Stimulated activated CD4-positive, alpha-beta T cell treated with anti-CD3 and anti-CD28 coated beads, Interleukin-4, amount 100 ng/mL, for 4 hours (primary cell): ENCODE measurements at places on chromosomes 6 and 20.

- DNase-seq, result no peak
Observed at GRCh38 chr6:34673064-34673463, 23.5 kb downstream of the ILRUN start.

GRCh38 chr20:17273717-17274116 lies 46.9 kb downstream of the PCSK2 start:
- no peak for DNase-seq

DNA sequence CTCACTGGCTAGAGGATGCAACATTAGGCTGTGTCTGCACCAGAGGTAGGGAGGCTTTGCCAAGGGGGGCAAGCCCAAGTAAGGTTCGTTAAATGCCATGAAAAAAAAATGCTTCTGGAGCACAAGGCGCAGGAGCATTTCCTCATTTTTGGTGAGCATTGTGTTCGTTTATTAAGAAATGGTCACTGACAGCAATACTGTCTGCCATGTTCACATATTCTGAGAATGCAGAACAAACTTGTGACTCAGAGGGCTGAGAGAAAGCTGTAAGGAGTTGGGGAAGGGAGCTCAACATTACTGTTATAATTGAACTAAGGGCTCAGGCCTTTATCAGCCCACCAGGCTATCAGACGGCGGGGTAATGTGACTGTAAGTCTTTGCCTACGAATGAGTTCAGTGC lies 465.4 kb upstream of the BTBD3 start:
- DNase-seq, result no peak

GRCh38 chr6:127868338-127868737 lies 32.5 kb downstream of the THEMIS start:
- DNase-seq, result no peak

- no peak for DNase-seq
Observed at GRCh38 chr6:143961886-143962878, 45.9 kb downstream of the PLAGL1 start.

DNA sequence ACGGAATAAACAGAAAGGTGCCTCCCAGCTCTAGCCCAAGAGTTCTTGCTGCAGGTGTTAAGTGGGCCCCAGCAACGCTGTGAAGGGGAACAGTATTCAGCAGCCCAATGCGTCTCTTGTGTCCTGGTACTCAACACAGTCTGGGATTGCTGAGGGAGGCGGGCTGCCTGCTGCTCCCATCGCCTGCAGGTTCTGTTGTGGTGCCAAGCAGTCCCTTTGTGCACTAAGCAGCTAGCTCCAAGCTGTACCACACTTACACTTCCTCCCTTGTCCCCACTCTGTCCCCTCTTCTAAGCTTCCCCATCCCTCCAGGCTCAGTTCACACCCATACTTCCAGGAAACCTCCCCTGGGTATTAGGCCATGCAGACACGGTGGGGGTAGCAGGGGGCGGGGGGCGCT lies 92.7 kb downstream of the AGPAT4 start:
- no peak for DNase-seq

GRCh38 chr20:47727170-47727880 lies 58.0 kb downstream of the SULF2 start:
- peak; percentile 56 for DNase-seq

DNA sequence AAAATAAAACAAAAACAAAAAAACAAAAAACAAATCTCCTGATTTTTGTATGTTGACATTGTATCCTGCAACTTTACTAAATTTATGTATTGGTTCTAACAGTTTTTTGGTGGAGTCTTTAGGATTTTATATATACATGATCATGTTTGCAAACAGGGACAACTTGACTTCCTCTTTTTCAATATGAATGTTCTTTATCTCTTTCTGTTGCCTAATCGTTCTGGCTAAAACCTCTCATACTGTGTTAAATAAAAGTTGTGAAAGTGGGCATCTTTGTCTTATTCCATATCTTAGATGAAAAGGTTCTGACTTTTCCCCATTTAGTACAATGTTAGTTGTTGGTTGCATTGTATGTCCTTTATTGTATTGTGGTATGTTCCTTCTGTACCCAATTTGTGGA lies 261.7 kb upstream of the NOX3 start:
- DNase-seq, result no peak

DNA sequence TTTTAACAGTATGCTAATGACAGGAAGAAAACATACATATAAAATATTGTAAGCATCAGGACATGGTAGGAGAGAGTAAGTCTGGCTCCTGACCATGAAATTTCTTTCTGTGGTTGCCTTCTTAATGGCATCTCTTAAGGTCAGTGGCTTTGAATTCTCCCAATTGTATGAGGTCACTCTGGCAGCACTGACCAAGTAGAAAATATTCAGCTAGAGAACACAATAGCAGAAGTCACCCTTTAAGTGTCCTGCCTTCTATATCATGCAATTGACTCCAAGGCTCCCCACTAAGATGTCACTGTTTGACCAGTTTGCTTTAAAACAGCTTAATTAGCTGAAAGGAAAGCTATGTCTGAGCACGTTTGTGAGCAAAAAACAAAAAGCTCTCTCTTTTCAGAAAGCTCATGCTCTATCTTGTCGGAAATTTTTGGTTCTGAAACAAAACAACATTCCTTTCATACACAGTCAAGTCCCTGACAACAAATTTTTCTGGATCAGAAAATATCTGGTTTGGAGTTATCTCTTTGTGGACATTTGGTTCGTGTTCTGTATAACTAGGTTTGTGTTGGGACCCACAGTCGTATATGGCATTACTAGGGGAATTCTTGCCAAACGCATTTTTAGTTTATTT lies 120.9 kb upstream of the IFNGR1 start:
- DNase-seq, result no peak

DNA sequence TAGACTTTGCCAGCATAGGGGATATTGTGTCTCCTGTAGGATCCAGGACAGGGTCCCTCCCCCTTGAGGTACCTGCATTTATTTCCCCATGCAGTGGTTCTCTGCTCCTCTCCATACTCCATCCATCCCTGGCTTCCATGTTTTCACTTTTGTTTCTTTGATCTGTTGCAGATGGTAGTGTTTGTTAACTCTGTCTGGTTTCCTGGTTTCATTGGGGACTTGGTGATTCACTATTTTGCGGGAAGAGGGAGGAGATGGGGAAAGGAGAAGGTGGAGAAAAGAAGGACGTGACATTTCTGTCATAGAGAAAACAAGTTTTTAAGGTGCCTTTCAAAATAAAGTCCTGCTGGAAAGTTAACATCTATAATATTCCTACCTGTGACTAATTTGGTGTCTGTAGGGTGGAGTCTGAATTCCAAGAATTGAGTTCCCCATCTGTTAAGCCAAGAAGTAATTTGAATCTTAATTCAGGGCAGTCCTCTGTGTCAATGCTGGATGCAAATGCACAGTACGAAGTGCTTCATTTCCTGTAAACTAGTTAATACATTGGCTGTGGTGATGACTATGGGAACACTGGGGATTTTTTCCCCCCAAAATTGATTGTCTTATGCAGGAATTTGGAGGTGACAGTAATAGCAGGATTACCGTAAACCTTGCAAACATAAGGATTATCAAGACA lies 6.9 kb upstream of the RNF144B start:
- no peak for DNase-seq

DNA sequence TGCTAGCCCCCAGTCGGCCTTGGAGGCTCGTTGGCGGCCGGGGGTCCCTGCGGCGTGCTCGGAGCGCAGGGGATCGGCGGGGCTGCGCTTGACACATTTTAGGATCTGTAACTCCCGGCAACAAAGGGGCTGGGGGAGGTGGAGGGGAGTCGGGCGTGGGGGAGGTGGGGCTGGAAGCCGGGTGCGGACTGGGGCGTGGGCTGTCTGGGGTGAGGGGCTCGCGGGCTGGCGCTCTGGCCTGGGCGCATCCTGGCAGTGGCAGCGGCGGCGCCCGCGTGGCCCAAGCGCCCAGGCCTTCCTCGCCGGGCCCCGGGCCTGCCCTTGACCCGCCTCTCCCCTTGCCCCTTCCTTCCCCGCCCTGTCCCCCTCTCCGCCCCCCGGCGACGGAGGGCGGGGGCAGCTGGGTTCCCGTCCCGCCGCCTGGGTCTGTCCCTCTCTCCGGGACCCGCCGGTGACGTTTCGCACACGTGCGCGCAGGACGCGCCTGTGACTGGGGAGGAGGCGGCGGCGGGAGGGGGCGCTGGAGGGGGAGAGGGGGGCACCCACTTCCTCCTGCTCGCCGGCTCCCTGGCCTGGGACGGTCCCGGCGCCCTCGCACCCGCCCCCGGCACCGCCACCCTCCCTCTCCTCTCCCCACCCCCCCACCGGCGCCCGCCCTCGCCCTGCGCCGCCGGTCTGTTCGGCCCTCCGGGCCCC lies 1.5 kb downstream of the E2F3 start:
- DNase-seq, result peak; percentile 94

DNA sequence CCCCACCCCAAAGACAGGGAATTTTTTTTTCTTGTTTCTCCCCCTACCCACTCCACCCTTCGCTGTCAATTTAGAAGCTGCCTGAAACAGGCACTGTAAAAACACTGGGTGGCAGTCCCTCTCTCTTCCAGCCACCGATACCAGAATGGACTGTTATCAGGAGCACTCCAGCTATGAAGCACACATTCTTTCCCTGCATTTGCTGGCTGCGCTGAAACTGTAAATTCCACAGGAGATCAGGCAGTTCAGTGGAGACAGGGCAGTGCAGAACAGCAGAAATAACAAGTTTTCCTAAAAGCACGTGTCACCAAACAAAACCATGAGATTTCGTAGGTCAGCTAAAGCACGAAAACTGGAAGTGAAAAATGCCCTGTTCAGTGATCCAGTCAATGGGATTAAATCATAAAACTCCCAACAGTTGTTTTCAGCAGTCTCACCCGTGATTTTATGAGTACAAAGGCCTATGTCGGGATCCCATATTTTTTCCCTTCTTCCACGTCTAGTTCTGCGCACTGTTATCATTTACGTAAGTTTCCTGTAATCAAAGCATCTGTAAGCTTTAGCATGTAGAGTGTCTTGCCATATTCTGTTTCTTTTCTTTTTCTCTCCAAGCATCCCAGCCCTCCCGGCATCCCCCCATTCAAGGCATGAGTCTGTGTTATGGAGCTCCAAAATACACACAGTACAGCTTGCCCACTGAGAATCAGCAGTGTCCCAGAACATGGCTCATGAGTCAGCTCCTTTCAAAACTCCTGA lies 359.9 kb upstream of the EPHA7 start:
- no peak for DNase-seq

DNA sequence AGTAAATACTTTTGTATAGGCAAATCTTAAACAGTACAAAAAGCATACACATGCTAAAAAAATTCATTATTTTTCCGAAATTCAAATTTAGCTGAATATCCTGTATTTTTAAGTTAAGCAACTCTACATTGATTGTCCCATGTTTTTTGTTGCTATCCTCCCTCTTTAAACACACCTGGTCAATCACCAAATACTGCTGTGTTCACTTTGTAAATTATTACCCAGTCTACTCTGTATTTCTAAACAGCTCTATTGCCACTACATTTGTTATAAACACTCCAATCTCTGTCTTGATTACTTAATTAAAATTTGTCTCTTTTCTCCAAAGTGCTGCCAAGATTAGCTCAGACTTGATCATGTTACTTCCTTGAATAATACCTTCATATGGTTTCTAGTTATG lies 466.5 kb upstream of the GJE1 start:
- no peak for DNase-seq

GRCh38 chr20:43295263-43295662 lies 105.6 kb upstream of the PTPRT start:
- no peak for DNase-seq

GRCh38 chr6:73343164-73343563 lies 10.9 kb downstream of the DPPA5 start:
- DNase-seq, result no peak

DNA sequence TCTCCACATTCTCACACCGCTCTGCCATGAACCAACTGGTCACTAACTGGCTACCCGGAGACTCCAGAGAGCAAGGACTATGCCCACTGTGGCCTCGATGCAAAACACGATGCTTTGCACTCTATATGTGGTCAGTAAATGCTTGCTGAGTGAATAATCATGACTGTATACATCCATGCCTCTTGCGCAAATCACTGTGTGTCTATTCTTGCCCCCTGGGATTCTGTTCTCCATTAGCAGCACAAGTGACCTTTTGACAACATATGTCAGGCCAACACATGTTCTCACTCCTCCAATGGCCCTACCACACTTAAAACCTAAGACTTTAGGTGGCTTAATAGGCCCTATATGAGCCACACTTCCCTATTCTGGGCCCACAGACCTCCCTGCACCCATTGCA lies 16.9 kb downstream of the KIF16B start:
- no peak for DNase-seq

DNA sequence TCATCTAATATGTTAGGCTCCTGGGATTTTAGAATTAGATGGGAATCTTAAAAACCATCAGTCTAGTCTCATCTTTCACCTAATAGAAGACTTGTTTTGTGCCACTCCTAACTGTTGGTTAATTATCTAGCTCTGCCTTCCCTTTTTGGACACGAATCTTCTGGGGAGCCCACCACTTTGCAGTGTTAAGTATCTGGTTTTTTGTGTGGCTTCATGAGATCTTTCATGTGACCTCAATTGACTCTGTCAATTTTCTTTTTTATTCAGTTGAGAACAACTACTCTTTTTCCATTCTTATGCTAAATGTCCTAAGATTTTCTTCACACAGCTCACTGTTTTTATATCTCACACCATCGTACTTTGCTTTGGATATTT lies 16.9 kb downstream of the TBPL1 start:
- DNase-seq, result no peak

DNA sequence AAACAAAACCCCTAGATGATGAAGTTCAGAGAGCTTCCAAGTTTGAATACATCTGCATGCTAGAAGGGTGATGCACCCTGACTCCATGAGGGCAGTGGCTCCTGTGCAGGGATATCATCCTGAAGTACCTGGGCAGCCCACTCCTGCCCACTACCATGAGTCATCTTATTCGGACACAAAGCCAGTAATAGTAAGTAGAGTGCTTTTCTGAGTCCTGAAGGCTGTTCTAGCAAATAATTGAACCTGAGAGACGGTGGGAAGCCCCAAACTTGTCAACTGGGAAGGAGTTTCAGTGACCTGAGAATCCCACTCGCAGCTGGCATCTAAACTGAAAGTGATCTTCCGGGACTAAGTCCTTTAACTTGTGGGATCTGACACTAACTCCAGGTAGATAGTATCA lies 152.9 kb upstream of the COL21A1 start:
- no peak for DNase-seq

GRCh38 chr6:12974551-12974950 lies 258.0 kb downstream of the PHACTR1 start:
- no peak for DNase-seq

DNA sequence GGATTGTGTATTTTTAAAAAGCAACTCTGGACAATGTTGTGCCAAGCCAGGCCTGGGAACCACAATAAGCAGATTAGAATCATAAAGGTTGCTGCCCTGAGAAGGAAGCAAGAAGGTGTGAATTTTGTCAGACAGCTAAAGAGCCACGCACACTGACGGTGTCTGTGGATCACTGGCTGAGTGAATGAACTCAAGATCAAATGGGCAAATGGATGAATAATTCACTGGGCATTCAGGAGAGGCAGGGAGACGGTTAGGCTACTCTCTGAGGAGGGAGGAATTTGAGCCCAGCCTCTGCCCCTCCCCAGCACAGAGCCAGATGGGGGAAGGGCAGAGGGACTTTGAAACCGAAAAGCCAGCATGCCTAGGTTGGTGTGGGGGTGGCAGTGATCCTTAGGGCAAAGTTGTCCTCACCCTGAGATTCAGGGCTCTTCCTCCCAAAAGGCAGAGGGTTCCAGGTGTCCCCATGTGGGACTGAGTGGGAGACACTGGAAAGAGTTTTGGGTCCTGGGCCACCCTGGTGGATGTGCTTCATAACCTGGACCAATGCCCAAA lies 19.5 kb upstream of the SLC22A7 start:
- no peak for DNase-seq

- no peak for DNase-seq
Observed at GRCh38 chr6:659716-660581, 3.0 kb upstream of the HUS1B start.
